ENCODE measurements at places on chromosomes 1 and 21.
A peak's percentile ranks its signal among the peaks of the same experiment; 100 is the strongest.

DNA sequence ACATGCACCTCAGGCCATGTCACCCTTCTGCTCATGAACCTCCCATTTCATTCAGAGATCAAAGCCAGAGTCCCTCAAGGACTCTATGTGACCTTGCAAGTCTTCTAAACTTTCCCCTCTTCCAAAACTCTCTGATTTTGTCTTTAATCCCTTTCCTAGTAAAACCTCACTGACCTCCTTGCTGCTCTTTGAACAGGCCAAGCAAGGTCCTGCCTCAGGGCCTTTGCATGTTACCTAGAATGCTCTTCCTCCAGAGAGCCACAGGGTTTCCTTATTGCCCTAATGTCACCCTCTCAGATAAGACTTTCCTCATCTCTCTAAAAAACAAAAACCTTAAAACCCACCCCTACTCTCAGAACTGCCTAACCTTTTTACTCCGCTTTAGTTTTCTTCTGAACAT, 26.6 kb downstream of the IL23R start:
- no peak for DNase-seq

- no peak for DNase-seq
These were observed 15.8 kb downstream of the MYOM3 start for GRCh38 chr1:24096009-24096738.

- no peak for DNase-seq
These were observed 14.6 kb downstream of the TENT5C start for GRCh38 chr1:117620440-117620839.

DNA sequence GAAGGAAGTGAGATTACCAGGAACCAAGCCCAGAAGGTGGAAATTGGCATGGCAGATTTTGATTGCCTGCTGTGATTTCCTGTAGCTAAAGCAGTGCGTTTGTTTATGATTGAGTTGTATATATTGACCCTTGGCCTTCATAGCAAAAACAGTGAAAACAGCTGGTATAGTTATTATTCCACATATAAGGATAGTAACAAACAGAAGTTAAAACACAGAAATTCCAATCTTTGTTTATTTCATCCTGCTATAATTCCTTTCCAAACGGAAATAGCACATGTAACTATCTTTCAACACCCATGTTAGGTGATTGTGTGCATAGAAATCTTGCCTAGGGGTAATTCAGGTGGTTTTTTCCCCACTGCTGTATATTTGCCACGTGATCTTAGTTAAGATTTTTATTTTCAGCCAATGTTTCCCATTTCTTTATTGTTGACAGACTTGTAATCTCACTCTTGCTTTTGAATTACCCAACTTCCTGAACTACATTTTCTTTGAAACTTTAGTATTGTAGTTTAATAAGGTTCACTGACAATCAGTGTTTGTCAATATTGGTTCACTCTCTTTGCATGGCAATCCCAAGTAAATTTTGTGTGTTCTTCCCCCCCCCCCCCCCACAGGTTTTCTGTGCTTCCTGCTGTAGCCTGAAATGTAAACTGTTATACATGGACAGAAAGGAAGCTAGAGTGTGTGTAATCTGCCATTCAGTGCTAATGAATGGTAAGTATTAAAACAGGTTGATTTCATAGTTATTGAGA, 102.7 kb downstream of the CC2D1B start:
- DNase-seq: no peak

DNA sequence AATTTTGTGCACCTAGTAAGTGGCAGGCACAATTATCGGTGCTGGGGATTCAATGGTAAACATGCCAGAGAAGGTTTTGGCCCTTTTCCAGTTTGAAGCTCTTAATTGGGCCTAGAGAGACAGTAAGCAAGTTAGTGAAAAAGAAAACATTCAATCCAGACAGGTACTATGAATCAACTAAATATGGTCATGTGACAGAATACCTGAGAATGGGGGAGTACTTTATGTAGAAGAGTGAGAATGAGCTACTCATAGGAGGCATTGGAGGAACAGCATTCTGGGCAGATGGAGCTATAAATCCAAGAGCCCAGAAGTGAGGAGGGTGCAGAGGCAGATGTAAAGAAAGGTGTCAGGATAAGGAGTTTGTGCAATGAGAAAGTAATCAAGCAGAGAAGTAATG, 1017.9 kb downstream of the ADGRL2 start:
- no peak for DNase-seq

DNA sequence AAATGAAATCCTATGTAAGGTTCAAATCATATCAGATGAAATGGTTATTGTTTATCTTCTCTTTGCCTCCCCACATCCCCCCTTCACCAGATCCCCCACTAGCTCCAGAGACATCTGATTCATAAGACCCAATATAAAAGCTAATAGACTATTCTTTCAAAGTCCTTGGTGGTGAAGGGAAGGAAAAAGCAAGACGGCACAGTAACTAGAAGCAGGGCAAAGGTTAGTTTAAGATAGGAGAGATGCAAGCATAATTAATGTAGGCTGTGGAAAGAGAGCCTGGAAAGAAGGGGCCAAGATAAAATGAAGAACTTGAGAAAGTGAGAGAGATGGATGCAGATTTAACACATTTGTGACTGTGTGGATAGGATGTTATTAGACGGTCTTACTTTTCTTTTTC, 33.8 kb downstream of the BTG3 start:
- no peak for DNase-seq

DNA sequence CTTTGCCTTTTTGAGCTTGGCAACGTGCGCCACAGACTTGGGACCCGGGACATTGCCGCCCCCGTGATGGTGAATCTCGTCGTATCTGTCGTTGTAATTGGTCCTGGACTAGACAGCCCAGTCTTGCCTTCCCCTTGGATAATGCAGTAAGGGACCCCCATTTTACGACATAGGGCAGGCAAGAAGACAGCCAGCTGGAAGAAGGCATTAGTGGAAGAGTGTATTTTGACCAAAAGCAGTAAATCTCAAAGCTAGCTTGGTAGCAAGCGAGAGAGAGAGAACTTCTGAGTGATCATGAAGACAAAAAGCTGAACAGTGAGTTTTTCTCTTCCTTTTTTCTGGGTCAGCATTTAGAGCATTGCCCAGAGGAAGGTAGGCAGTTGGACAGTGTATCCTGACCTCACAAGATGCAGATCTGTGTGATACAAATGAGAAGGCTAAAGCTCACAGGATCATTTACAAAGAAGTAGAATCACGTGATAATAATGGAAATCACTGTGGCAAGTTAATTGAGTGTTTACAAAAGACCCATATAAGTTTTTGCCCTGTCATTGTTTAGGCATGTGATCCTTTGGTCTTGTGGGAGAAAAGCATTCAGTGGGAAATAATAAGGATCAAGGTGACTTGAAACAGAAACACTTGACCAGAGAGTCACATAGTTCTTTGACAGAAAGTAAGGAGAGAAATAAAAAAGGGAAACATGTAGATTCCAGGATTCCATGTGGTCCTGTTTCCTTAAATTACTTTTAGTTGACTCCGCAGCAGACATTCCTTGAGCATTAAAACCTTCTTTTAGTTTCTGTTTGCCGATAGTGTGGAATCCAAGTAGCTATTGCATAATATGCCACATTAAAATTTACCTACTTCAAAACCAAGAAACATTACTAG, 66.3 kb downstream of the CNST start:
- DNase-seq: no peak

GRCh38 chr1:112935461-112936111, 20.4 kb downstream of the SLC16A1 start:
- DNase-seq: no peak

DNA sequence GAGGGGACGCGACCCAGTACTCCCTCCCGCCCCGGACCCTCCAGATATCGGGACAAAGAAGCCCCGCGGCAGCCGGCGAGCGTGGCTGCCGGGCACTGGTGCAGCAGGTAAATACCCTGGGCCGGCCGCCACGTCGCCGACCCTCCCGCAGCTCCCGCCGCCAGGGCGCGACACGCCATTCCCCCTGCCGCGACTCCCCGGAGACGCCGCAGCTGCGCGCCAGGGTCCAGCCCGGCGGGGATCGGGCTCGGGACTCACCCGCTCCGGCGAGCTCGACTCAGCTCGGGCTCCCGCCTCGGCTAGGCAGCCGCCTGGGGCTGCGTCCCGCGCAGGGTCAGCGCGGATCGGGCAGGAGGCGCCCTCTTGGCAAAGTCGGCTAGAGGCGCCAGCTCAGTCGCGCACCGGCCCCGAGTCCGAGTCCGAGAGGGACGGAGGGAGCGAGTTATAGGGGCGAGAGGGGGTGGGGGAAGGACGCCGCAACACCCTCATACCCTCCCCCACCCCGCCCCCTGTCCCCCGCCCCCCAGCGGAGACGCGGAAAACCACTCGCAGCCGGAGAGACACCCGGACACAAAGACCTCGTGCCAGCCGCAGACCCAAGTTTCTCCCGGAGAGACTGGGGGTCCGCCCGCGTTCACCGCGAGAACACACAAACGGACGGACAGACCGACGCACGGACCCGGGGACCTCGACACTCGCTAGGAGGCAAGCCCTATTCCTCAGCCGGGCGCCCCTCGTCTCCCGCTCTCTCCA, 985 bp downstream of the SYT6 start:
- DNase-seq: no peak

- DNase-seq: no peak
These were observed 155.4 kb downstream of the NFIA start for GRCh38 chr1:61237659-61238358.

DNA sequence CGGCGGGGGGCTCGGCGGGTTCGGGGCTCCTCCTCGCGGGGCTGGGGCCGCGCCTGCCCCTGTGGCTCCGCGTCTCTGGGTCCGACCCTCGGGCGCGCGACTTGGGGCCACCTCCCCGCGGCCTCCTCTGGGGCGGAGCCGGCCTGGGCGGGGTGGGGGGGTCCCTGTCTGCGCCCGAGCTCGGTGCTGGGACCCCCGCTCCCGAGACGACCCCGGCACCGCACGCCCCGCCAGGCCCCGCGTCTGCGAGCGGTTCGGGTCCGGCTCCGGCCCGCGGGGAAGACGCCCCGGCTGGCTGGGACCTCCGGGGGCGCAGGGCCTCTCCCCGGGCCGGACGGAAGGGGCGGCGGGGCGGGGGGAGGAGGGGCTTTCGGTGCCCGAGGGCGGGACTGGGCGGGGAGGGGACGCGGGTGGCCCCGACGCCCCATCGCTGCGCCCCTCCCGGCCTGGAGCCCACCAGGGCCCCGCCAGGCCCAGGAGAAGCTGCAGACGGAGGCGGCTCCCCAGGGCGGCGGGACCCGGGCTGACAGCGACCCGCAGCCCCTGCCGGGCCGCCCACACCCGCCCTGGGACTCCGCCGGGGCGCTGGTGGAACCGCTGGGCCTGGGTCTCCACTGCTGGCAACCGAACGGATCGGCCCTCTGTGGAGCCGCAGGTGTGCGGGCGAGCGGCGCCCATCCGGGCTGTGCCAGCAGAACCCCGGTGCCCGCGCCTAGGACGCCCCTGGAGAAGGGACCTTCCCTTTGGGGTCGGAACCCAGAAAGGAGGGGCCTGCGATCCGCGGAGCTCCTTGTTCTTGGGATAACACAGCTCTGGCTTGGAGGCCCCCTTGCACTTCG, 610 bp downstream of the COL6A2 start:
- DNase-seq: no peak

- no peak for DNase-seq
These were observed 41.1 kb downstream of the KCNJ6 start for GRCh38 chr21:37874904-37875780.

- no peak for DNase-seq
These were observed 51.5 kb downstream of the SYT2 start for GRCh38 chr1:202658769-202659168.

GRCh38 chr1:182080955-182081582, 19.6 kb upstream of the ZNF648 start:
- DNase-seq: no peak

DNA sequence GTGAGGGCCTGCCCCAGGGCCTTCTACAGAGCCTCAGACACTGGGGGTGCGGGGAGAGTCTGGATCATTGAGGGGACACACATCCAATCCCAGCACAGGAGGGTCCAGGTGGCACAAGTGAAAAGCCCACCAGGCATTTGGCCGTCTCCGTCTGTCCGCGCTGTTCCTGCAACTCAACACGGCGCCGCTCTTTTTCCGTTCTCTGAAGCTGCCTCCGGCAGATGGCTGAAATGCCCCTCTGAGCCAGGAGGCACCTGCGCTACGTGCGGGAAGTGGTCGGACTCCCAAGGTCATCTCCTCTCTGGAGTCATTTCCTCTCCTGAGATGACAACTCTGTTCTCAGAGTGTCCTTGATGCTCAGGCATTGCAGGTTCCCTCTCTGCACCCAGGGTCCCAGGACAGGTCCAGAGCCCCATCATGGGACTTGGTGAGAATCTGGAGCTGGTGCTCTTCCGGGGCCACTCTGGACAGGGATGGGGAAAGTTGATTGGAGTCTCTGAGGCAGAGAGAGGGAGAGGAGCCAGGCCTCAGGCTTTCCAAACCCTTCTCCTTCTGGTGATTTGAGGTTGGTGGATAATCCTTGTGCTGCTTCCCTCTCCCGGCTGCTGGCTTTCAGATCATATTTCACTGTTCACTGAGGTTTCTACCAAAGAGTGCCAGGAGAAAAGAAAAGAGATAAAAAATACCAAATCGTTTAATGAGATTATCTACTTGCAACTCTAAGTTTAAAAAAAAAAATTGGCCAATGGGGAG, 14.0 kb upstream of the MIXL1 start:
- DNase-seq: no peak

DNA sequence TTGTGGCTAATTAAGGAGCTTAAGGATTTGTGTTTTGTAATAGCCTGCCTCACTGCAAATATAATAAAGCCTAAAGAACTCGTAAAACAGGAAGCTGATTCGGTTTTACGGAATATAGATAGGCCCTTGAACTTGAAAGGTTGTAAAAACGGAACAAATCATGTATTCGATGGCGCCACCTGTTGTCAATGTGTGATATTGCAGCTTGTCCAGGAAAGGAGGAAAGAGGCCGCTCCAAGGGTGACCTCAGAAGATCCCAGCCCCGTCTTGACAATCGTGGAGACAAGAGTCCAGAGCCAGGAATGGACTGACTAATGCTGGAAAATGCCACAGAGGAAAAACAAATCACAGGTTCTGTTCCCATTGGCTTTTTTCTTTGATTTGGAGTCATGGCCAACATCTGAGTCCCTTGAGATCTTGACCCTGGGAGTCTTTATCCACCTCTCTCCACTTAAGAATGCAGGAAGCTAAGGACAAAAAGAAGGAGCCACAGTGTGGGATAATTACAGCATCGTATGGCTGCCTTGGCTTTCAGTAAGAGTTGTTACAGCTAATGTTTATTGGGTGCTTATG, 7.0 kb upstream of the IGSF21 start:
- DNase-seq: peak; percentile 64

GRCh38 chr1:151176514-151177045, 799 bp upstream of the TMOD4 start:
- no peak for DNase-seq

GRCh38 chr1:162502928-162503327, 5.3 kb downstream of the UHMK1 start:
- no peak for DNase-seq

GRCh38 chr21:31983120-31983519, 110.3 kb downstream of the HUNK start:
- DNase-seq: no peak

DNA sequence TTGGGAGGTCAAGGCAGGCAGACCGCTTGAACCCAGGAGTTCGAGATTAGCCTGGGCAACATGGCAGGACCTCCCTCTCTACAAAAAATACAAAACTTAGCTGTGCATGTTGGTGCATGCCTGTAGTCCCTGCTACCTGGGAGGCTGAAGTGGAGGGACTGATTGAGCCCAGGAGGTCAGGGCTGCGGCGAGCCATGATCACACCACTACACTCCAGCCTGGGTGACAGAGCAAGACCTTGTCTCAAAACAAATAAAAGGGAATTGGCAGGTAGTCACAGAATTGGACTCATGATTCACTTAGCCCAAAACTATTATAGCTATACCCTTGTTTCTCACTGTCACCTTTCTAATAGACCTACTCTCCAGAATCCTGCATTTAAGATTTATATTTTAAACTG, 5.5 kb downstream of the TADA1 start:
- no peak for DNase-seq

- no peak for DNase-seq
These were observed 4.3 kb upstream of the S100A8 start for GRCh38 chr1:153395136-153395685.

Measured in activated CD4-positive, alpha-beta T cell treated with anti-CD3 and anti-CD28 coated beads, Interleukin-2, amount 50 U/mL, for 48 hours (primary cell).